ENCODE measurements at places on chromosomes 7 and 10. TPM values are rescaled to one million over a fixed set of nuclear protein-coding genes. Genes with fewer than 3 reads are reported as not detected.

SPDYE2 gene
- total RNA-seq: not detected

- DNase-seq: no peak
Observed at GRCh38 chr7:105577251-105577650, 4.0 kb downstream of the EFCAB10 start.

GRCh38 chr10:13788320-13788600, 201.5 kb downstream of the PRPF18 start:
- no peak for DNase-seq

DNA sequence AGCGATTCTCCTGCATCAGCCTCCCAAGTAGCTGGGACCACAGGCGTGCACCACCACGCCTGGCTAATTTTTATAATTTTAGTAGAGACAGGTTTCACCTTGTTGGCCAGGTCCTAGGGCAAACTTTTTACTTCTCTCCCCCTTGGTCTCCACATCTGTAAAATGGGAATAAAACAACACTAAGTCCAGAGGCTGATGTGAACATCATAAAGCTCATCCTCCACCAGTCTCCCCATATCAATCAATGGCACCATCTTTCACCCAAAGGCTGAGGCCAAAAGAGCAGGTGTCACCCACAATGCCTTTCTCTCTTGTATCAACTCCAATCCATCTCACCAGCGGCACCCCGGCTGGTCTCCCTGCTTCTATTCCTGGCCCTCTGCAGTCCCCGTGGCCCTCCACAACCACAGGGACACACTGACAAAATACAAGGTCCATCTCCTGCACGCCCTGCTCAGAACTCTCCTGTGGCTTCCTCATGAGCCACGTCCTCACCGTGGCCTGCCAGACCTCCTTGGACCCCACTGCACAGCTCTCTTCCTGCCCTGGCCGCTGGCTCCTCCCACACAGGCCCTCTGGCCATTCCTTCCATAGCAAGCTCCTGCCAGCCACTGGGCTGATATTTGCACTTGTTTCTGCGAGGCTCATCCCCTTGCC, 179.0 kb downstream of the FAM107B start:
- no peak for DNase-seq

SFXN2 gene
- 1.6 TPM for total RNA-seq

DNA sequence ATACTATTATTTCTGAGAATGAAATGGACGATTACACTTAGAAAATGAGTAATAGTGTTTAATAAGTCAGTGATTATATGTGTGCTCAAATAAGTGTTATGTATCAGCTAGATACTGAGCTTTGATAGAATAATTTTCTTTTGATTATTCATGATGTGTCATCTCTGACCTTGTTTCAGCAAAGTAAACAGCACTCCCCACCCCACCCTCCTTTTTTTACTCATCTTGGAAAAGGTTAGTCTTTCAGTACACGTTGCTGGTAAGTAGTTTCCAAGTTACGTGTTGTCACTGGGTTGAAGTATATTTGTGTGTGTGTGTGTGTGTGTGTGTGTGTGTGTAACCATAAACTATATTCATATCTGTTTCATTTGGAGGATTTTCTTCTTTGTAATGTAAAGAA, 84.1 kb downstream of the GNAI1 start:
- no peak for DNase-seq

DNA sequence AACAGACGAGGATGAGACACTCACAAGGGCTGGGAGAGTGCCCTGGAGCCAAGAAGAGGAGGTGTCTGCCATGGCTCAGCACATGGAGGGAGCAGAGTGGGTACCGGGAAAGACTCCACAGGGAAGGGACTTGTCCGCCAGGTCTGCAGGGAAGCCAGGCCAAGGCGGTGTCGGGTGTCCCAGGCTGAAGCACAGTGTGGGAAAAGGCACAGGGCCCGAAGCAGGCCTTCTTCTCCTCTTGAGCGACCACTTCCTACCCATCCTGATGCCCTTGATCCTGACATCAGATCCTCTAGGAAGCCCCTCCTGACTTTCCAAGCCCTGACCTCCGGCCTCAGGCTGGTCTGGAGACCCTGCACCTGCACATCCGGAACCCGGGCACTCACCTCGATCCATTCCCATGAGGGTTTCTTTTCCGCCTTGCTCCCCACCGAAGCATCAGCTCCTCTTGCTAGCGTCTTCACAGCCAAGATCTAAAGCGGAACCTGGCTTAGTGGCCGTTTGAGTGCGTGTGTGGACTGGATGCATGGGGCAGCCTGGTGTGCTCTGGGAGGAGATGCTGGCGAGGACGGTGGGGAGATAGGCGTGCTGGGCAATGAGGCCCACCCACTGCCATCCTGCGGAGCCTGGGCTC, 8.5 kb downstream of the CALML3 start:
- DNase-seq: no peak

DNA sequence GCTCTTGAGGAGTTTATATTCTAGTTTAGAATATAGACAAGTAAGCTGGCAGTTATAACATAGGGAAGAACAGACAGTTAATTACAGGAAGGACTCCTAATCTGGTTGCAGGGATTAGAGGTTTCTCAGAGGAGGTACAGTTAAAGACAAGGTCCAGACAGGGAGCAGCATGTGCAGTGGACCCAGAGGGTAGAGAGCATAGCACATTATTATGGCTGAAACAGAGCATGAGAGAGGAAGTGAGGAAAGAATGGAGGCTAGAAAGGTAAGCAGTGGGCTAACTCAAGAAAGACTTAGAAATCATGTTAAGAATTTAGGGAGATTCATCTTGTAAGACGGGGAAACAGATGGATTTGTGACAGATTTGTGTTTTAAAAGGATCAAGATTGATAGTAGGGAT, 9.7 kb downstream of the MIOS start:
- no peak for DNase-seq

DNA sequence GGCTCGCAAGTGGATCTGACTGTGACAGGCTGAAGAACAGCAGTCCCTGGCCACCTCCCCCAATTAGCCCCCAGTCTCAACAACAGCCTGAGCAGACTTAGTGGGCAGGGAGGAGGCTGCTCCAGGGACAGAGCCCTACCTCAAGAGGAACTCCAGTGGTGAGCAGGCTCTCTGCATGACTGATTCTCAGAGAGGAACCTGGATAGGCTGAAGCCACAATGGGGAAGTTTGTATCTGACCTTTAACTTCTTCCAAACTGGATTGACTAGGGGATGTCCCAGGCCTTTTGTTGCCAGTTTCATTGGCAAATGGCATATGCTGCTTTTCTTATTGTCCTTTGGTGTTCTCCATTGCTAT, 93.0 kb downstream of the ARHGAP22 start:
- DNase-seq: no peak

- no peak for DNase-seq
Observed at GRCh38 chr10:75954486-75954885, 523.1 kb downstream of the LRMDA start.

- no peak for DNase-seq
Observed at GRCh38 chr7:122770686-122771335, 68.1 kb upstream of the RNF148 start.

All from thoracic aorta (tissue), 2 donors.